Dermis blood vessel endothelial cell (primary cell): ENCODE measurements at places on chromosomes 4 and X. TPM values are rescaled to one million over a fixed set of nuclear protein-coding genes. Genes with fewer than 3 reads are reported as not detected.

MAMLD1 gene
- total RNA-seq: 0.85 and 1.4 TPM in 2 replicates

BEX1 gene
- total RNA-seq: not detected in 2 replicates

TMPRSS11E gene
- not detected in 2 replicates for total RNA-seq

TMEM156 gene
- total RNA-seq: 0.34 and 0.74 TPM in 2 replicates

LONRF3 gene
- 25.2 and 26.5 TPM in 2 replicates for total RNA-seq

MRPS18C gene
- total RNA-seq: 20.9 and 21.4 TPM in 2 replicates

POU3F4 gene
- total RNA-seq: not detected in 2 replicates

PDHA2 gene
- total RNA-seq: not detected in 2 replicates

KCND1 gene
- total RNA-seq: 0.34 and 0.79 TPM in 2 replicates

TMEM31 gene
- not detected in 2 replicates for total RNA-seq

GTPBP6 gene
- 31.7 and 49.9 TPM in 2 replicates for total RNA-seq

PASD1 gene
- total RNA-seq: not detected in 2 replicates

CFAP99 gene
- 0.17 TPM in 1 of 2 replicates, not detected in the other for total RNA-seq

HTRA3 gene
- total RNA-seq: 3.0 and 3.6 TPM in 2 replicates

OPRPN gene
- not detected in 2 replicates for total RNA-seq
